ENCODE measurements at places on chromosomes 2 and 18.

DNA sequence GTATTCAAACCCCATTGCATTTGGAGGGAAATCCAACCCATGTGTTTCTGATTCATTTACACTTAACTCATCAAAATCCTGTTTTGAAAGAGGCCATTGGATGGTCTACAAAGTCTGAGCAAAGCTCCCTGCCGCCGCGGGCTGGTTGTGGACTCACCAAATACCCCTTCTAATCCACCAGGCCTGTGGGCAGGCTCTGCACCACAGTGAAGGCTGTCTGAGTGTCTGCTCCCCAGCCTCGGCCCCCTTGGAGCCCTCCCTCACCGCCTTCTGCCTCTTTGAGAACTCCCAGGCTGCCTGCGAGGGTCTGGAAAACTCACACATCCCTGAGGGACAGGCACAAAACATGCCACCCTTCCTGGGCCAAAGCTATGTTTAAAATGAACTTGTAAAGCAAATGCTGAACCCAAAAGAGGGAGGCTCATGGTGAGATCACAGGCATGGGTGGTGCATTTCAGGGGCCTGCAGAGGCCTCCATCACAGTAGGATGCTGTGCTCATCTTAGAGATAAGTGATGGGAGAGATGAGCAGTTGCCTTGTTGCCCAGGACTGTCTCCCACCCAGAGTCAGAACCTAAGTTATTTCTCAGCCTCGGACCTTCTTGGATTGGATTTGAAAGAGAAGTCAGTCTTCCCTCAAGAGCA lies 225.0 kb downstream of the CYP26B1 start:
- no peak for DNase-seq

GRCh38 chr18:76896677-76897076 lies 74.3 kb downstream of the ZNF236 start:
- DNase-seq, result no peak

DNA sequence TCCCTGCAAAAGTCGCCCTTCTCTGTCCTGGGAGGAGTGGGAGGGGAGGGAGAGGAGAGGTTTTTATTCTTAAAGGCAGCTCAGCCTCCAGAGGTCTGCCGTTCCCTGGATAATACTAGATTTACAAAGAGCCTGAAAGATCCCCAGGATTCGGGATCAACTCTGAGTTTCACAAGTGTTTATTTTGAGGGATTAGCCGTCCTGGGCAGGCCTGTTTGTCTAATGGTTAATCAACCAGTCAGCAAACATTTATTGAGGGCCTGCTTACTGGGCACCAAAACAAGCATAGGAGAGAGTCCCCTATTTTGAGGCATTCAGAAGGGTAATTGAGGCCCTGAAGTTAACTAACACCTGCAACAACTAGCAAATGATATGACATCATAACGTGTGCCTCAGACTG lies 152.6 kb upstream of the SLC1A4 start:
- DNase-seq, result no peak

GRCh38 chr2:57181315-57182038 lies 865.1 kb upstream of the VRK2 start:
- no peak for DNase-seq

- DNase-seq, result no peak
These were observed 1.7 kb downstream of the IMPA2 start for GRCh38 chr18:11982981-11983380.

- DNase-seq, result no peak
These were observed 31.7 kb downstream of the HRH4 start for GRCh38 chr18:24491927-24492834.

- no peak for DNase-seq
These were observed 228.7 kb upstream of the MC4R start for GRCh38 chr18:60601249-60601648.

- DNase-seq, result no peak
These were observed 65.7 kb downstream of the SLC8A1 start for GRCh38 chr2:40386177-40386576.

DNA sequence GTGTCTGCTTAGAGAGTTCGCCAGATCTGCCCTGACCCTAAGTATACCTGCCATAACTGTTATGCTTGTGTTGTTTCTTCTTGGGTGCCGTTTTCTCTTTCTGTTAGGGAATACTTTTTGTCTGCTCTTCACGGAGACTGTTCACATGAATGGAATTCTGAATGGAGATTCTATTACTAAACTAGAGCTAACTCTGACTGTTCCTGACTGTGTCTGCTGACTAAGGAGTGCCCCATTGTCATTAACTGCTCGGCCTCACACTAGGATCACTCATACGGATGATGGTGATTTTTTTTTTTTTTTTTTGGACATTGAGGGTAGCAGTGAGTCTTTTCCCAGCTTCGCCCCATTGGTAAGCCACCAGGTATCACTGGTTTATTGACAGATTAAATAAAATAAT lies 104.8 kb upstream of the SLC8A1 start:
- no peak for DNase-seq

GRCh38 chr2:98909317-98910211 lies 26.5 kb downstream of the CRACDL start:
- no peak for DNase-seq

- no peak for DNase-seq
These were observed 183.9 kb downstream of the FMNL2 start for GRCh38 chr2:152518641-152519580.

- no peak for DNase-seq
These were observed 68.0 kb downstream of the BOLA3 start for GRCh38 chr2:74079522-74080341.

- DNase-seq, result no peak
These were observed 142.1 kb upstream of the PKDCC start for GRCh38 chr2:41905597-41906337.

DNA sequence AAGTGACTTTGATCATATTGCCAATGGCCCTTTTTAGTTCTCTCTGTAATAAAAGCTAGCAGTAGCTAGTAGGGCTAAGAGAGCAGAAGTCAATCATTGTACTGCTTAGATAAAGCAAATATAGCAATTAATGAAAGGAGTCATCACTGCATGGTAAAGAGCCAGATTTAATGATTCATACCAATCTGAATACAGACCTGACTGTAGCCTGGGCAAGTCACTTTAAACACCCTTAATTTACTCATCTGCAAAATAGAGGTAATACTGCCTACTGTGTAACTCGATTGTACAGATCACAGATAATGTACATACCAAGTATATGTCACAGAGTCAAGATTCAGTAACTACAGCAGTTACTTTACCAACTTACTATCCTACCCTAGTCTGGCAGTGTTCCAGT lies 63.6 kb downstream of the ASXL2 start:
- no peak for DNase-seq

- no peak for DNase-seq
These were observed 1.5 kb downstream of the EFR3B start for GRCh38 chr2:25043241-25043867.

- no peak for DNase-seq
These were observed 279.4 kb downstream of the EIPR1 start for GRCh38 chr2:3098231-3098630.

DNA sequence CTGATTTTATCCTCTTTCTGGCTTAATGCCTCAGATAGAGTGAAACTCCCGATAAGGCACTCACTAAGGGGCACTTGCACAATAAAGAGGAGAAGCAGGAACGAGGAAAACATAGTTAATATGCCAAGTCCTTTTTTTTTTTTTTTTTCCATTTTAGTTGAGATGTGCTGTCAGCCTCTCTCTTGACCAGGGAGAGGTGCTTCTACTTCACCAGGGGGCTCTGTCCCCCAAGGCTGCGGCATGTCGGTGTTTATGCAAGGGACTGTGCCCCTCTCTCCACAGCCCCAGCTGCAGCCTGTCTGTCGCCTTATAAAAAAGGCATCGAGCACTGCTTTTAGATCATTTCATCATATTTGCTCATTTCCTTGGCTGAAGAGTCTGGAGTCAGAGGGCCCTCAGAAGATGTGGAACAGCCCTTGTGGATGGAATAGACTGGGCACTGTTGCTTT lies 178.1 kb downstream of the SLC8A1 start:
- no peak for DNase-seq

DNA sequence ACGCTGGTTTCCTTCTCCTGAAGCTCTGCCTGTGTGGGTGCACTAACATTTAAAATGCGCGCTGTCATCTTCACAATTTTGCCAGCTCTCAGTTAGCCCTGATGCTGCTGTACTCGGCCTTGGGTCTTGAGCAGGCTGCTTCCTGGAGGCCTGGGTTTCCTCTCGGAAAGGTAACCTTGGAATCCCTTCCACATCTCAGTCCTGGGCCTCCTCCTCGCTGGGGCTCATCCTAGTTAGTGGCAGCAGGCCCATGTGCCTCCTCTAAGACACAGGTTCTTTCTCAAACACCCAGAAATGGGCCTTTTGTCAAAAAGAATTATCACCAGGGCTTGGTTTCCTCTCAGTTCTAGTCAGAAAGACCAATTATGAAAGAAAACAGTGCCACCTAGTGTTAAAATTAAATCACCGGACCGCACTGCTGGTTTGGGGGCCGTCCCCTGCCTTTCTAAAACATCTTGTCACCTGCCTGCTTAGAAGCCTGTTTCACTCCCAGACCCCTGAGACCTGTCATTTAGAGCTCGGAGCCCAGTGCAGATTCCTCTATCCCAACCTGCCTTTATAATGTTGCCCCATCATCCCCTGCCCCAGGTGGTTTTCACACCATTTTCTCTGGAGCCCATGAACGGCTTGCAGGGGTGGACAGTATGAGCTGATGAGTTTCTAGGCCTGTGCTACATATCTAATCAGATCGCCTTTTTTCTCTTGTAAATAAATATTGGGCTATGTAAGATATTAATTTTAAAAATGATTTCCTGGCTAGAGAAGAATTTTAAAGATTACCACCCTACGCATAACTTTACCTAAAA lies 42.4 kb downstream of the HK2 start:
- DNase-seq, result no peak

DNA sequence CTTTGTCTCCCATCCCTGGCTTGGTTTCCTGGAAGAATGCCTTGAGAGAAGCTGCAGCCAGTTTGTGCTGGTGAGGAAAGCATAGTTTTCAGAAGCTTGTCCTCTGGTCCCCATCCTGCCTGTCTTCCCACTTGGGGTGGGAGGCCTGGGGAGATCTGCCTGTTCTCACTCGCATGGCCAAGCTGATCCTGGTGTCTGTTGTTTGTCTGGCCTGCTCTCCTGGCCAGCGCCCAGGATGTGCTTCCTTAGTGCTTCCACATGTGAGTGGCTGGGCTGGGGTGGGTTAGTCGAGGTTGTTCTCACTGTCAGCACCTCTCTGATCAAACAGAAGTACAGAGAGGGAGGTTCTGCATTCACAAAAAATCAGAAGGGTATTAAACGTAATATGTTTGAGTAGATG lies 49.5 kb downstream of the PTPRM start:
- DNase-seq, result no peak

GRCh38 chr2:74515271-74515980 lies 1.2 kb downstream of the TLX2 start:
- DNase-seq, result no peak

GRCh38 chr2:241219030-241219382 lies 30.5 kb downstream of the ANO7 start:
- no peak for DNase-seq

GRCh38 chr2:220890931-220891330 lies 681.2 kb downstream of the EPHA4 start:
- DNase-seq, result no peak

DNA sequence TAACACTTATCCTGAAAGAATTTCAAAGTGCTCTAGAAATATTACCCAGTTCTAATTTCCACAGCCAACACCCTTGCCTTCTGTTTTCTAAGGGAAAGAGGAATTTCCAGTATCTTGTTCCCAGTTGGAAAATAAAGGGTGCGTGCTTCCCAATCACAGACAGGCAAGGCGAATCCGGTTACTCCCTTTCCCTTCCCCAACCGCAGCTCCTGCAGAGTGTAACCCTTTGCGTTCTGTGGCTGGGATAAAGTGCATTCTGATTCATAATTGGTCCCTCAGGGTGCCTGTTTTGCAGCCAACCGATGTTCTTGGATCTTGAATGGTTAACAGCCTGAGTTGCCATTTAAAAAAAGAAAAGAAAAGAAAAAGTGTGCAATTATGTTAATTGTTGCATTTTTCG lies 40.6 kb upstream of the PGAP1 start:
- no peak for DNase-seq

GRCh38 chr2:80499095-80499494 lies 194.5 kb upstream of the LRRTM1 start:
- no peak for DNase-seq

GRCh38 chr2:206858687-206859329 lies 80.5 kb upstream of the CPO start:
- no peak for DNase-seq

GRCh38 chr2:219174801-219175200 lies 1.9 kb downstream of the CNPPD1 start:
- no peak for DNase-seq
